ENCODE measurements at places on chromosomes 7 and 10. TPM values are rescaled to one million over a fixed set of nuclear protein-coding genes. Genes with fewer than 3 reads are reported as not detected.

Gene SPOCK2
- 73.7 TPM for total RNA-seq

Gene TNS3
- 127 TPM for total RNA-seq

Gene INA
- 0.58 TPM for total RNA-seq

Gene TAS2R4
- 4.7 TPM for total RNA-seq
